Testis (tissue), 5 donors: ENCODE measurements at places on chromosomes 2 and 18.

- peak overlapping the region; percentile 92 for H3K27ac ChIP-seq
- peaks cover 6% of the 10 kb centered on the region for H3K4me1 ChIP-seq
- no peaks in the 10 kb centered on the region for H3K36me3 ChIP-seq
- peak; percentile 37 for DNase-seq
- no peaks in the 10 kb centered on the region for H3K27me3 ChIP-seq
- peak overlapping the region; percentile 97 for H3K4me3 ChIP-seq
Observed at GRCh38 chr2:9844036-9844483, 786 bp downstream of the TAF1B start.

GRCh38 chr2:63668466-63668865 is 79.7 kb downstream of the MDH1 start:
- no peak overlapping the region for H3K27ac ChIP-seq
- no peak for DNase-seq
- H3K36me3 ChIP-seq = no peaks in the 10 kb centered on the region
- no peak overlapping the region for H3K4me3 ChIP-seq

DNA sequence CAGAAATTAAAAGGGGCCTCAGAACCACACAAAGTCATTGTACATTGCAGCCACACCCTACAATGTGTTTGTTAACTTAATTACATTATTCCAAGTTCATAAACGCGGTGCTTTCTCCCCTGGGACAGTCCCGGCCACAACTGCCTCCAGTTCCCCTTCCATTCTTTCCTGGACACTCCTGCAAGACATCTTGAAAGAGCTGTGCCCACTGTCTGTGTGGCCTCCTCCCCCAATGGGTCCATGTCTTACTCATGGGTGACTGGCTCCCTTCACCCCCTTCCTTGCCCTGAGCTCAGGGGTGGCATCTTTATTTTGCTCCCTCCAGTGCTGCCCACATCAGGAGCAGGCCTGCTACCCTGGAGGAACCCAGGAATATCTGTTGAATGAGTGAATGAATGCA is 287.7 kb downstream of the MYT1L start:
- H3K4me3 ChIP-seq = no peak overlapping the region
- H3K4me1 ChIP-seq = no peaks in the 10 kb centered on the region
- no peak overlapping the region for H3K27ac ChIP-seq
- no peaks in the 10 kb centered on the region for H3K36me3 ChIP-seq

GRCh38 chr2:108383146-108383830 is 5.5 kb downstream of the SULT1C4 start:
- DNase-seq = no peak
- H3K27ac ChIP-seq = no peak overlapping the region
- H3K27me3 ChIP-seq = no peaks in the 10 kb centered on the region
- H3K4me1 ChIP-seq = no peaks in the 10 kb centered on the region
- H3K36me3 ChIP-seq = no peaks in the 10 kb centered on the region

GRCh38 chr2:188805219-188805618 is 169.0 kb upstream of the COL3A1 start:
- no peak for DNase-seq
- no peaks in the 10 kb centered on the region for H3K27me3 ChIP-seq
- H3K36me3 ChIP-seq = no peaks in the 10 kb centered on the region
- no peak overlapping the region for H3K27ac ChIP-seq
- no peaks in the 10 kb centered on the region for H3K4me1 ChIP-seq
- H3K4me3 ChIP-seq = no peak overlapping the region

- DNase-seq = no peak
- H3K27ac ChIP-seq = no peak overlapping the region
- no peaks in the 10 kb centered on the region for H3K4me1 ChIP-seq
- H3K4me3 ChIP-seq = no peak overlapping the region
Observed at GRCh38 chr18:75124991-75125381, 84.0 kb downstream of the PTGR3 start.

GRCh38 chr2:201360256-201360655 is 3.1 kb upstream of the FLACC1 start:
- H3K36me3 ChIP-seq = no peaks in the 10 kb centered on the region
- no peaks in the 10 kb centered on the region for H3K4me1 ChIP-seq
- no peak for DNase-seq
- H3K27ac ChIP-seq = no peak overlapping the region
- no peaks in the 10 kb centered on the region for H3K27me3 ChIP-seq

DNA sequence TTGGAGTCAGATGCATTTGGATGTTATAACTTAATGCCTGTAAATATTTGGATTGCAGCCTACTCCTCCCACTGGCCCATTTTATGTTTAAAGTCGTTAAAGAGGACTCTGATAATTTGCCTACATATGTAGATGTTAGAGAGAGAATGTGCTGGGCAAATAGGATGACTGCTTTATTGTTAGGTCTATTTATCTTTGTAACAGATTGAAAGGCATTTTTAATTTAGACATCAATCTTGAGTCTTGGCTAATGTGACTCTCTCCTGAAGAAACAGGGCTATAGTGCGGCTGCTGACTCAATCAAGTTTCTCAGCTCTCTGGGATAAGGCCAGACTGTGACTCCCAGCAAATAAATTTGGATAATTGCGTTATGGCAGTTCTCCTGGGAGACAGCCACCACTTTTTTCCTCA is 1101.4 kb downstream of the CBLN2 start:
- H3K36me3 ChIP-seq = no peaks in the 10 kb centered on the region
- no peaks in the 10 kb centered on the region for H3K4me1 ChIP-seq
- no peaks in the 10 kb centered on the region for H3K27me3 ChIP-seq
- no peak overlapping the region for H3K27ac ChIP-seq
- DNase-seq = no peak

DNA sequence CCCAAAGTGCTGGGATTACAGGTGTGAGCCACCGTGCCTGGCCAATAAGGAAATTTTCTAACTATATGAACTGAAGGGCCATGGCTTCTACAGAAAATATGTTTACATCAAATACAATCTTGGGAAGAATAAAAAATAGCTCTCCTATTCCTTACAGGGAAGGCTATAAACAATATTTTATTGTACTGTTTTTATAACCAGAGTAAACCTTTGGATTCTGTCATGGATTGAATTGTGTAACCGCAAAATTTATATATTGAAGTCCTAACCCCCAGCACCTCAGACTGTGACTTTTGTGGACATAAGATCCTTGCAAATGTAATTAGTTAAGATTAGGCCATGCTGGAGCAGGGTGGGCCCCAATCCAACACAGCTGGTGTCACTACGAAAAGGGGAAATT is 8.3 kb downstream of the HSBP1L1 start:
- H3K36me3 ChIP-seq = no peaks in the 10 kb centered on the region
- H3K4me1 ChIP-seq = no peaks in the 10 kb centered on the region
- no peak overlapping the region for H3K27ac ChIP-seq
- no peak for DNase-seq

- H3K4me1 ChIP-seq = peaks cover 4% of the 10 kb centered on the region
- no peaks in the 10 kb centered on the region for H3K36me3 ChIP-seq
- DNase-seq = no peak
- H3K27ac ChIP-seq = no peak overlapping the region
- H3K4me3 ChIP-seq = no peak overlapping the region
Observed at GRCh38 chr2:48568547-48568946, 38.6 kb downstream of the STON1 start.

- H3K27me3 ChIP-seq = no peaks in the 10 kb centered on the region
- DNase-seq = no peak
- no peak overlapping the region for H3K4me3 ChIP-seq
- H3K4me1 ChIP-seq = no peaks in the 10 kb centered on the region
- H3K27ac ChIP-seq = no peak overlapping the region
- H3K36me3 ChIP-seq = no peaks in the 10 kb centered on the region
Observed at GRCh38 chr2:161030260-161031063, 129.8 kb upstream of the TANK start.

GRCh38 chr18:44859751-44860439 is 179.2 kb downstream of the SETBP1 start:
- H3K27me3 ChIP-seq = no peaks in the 10 kb centered on the region
- no peaks in the 10 kb centered on the region for H3K4me1 ChIP-seq
- H3K36me3 ChIP-seq = no peaks in the 10 kb centered on the region
- DNase-seq = no peak
- H3K27ac ChIP-seq = no peak overlapping the region
- H3K4me3 ChIP-seq = no peak overlapping the region

DNA sequence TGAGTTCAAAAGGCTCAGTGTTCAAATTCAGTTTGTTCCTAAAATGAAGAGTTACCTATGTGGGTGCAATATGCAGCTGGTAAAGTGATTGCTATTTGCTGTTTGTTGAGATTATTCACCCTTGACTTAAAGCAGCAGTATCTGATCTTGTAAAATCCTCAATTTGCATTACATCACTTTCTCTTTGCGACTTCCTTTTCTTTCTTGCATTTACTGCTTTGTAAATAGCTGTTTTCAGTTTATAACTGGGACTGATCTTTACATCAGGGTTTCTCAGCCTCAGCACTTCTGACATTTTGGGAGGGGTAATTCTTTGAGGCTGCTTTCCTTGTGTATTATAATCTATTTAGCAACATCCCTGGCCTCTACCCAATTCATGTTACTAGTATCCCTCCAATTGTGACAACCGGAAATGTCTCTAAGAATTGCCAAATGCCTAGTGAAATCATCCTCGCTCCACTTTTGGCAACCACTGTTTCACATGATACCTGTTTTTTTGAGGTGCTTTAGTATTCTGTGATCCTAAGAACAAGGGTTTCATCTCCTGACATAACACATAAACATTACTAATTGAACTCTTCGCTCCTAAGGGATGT is 12.1 kb upstream of the ERCC3 start:
- no peaks in the 10 kb centered on the region for H3K36me3 ChIP-seq
- H3K27ac ChIP-seq = no peak overlapping the region
- no peaks in the 10 kb centered on the region for H3K27me3 ChIP-seq
- H3K4me1 ChIP-seq = no peaks in the 10 kb centered on the region
- H3K4me3 ChIP-seq = no peak overlapping the region

DNA sequence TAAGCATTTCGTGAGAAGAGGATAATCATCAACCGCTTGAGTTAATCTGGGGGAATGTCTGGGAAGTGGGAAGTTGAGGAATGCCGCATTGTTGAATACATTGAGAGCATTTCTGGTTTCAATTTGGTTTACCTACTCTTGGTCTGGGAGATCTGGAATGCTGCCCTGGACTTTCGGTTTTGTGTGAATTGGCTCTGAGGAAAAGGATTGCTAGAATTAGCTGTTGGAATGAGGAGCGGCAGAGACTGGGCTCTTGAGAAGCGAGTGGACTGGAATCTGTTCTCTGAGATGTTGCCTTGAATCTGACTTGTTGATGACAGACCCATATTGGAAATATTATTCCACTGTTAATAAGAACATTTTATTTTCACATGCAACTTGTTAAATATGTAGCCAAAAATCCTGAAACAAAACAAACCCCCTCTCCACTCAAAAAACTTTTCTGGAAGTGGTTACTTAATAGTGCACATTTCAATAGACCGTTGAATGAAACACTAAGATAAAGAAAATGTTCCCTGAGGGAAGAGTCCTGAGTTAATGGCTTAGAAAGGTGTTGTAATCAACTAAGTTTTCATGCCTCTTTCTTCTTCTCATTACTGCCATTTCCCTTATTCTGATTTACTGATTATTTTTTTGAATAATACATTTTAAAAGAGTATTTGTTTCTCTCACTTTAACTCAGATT is 50.8 kb downstream of the PTPRM start:
- no peaks in the 10 kb centered on the region for H3K27me3 ChIP-seq
- no peaks in the 10 kb centered on the region for H3K4me1 ChIP-seq
- no peak overlapping the region for H3K4me3 ChIP-seq
- H3K27ac ChIP-seq = no peak overlapping the region

GRCh38 chr2:232668805-232669444 is 28.2 kb upstream of the GIGYF2 start:
- H3K36me3 ChIP-seq = no peaks in the 10 kb centered on the region
- H3K27ac ChIP-seq = no peak overlapping the region
- no peak overlapping the region for H3K4me3 ChIP-seq
- H3K27me3 ChIP-seq = no peaks in the 10 kb centered on the region
- DNase-seq = peak; percentile 59
- H3K4me1 ChIP-seq = no peaks in the 10 kb centered on the region

- H3K36me3 ChIP-seq = no peaks in the 10 kb centered on the region
- H3K27me3 ChIP-seq = no peaks in the 10 kb centered on the region
- no peak overlapping the region for H3K4me3 ChIP-seq
- no peak for DNase-seq
- H3K4me1 ChIP-seq = no peaks in the 10 kb centered on the region
- no peak overlapping the region for H3K27ac ChIP-seq
Observed at GRCh38 chr2:159875083-159875482, 77.1 kb upstream of the CD302 start.

GRCh38 chr2:238712011-238712410 is 135.9 kb upstream of the TWIST2 start:
- no peaks in the 10 kb centered on the region for H3K36me3 ChIP-seq
- H3K4me1 ChIP-seq = peaks cover 6% of the 10 kb centered on the region
- H3K4me3 ChIP-seq = no peak overlapping the region
- no peaks in the 10 kb centered on the region for H3K27me3 ChIP-seq
- DNase-seq = no peak

DNA sequence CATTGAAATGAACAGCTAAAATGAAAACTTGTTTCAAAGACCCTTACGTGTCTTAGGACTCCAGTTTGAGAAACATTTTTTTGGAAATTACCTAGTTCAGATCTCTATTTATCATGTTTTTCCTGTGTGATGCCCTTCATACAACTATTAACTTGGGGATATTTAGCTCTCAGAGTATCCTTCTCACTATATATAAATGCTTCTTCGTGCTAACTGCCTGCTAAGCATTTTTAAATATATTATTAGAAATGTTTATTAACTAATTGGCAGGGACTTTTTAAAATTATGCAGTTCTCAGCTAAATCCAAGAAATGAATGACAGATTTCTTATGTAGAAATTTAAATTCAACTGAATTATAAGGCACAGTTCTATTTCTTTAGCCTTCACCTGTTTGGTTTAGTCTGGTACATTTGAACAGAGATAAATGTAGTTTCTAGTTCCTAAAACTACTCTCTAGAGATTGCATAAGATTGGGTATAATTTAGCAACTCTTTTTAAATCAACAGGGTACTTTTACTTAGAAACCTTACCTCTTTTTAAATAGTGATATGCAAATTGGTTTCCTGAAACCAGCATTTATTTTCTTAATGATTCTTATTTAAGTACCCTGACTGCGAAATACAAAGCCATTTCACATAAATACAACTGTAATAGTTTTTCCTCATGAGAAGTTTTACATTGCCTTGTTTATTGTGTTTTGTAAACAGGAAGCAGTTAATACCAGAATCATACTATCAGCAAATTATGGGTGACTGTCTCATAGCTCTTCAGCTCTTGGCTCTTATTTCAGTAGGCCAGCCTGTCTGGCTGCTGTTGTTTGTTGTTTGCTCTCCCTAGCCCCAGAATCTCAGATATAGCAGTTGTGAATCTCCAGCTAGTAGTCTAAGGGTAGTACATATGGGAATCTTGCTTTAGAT is 140.7 kb downstream of the PTRHD1 start:
- H3K36me3 ChIP-seq = no peaks in the 10 kb centered on the region
- no peak overlapping the region for H3K27ac ChIP-seq
- H3K4me3 ChIP-seq = no peak overlapping the region
- no peaks in the 10 kb centered on the region for H3K27me3 ChIP-seq
- DNase-seq = no peak

- H3K36me3 ChIP-seq = no peaks in the 10 kb centered on the region
- H3K4me1 ChIP-seq = no peaks in the 10 kb centered on the region
- no peak overlapping the region for H3K4me3 ChIP-seq
- H3K27me3 ChIP-seq = no peaks in the 10 kb centered on the region
- H3K27ac ChIP-seq = no peak overlapping the region
- no peak for DNase-seq
Observed at GRCh38 chr2:138356178-138356577, 145.4 kb upstream of the SPOPL start.

GRCh38 chr2:69143748-69144360 is 130.9 kb downstream of the ANTXR1 start:
- H3K36me3 ChIP-seq = no peaks in the 10 kb centered on the region
- H3K4me3 ChIP-seq = no peak overlapping the region
- no peak for DNase-seq

GRCh38 chr2:71151620-71152019 is 21.2 kb downstream of the MPHOSPH10 start:
- H3K27ac ChIP-seq = no peak overlapping the region
- DNase-seq = no peak
- no peak overlapping the region for H3K4me3 ChIP-seq
